ENCODE measurements at places on chromosomes 4 and X. TPM values are rescaled to one million over a fixed set of nuclear protein-coding genes. Genes with fewer than 3 reads are reported as not detected.

PPARGC1A gene
- total RNA-seq, result not detected

DNA sequence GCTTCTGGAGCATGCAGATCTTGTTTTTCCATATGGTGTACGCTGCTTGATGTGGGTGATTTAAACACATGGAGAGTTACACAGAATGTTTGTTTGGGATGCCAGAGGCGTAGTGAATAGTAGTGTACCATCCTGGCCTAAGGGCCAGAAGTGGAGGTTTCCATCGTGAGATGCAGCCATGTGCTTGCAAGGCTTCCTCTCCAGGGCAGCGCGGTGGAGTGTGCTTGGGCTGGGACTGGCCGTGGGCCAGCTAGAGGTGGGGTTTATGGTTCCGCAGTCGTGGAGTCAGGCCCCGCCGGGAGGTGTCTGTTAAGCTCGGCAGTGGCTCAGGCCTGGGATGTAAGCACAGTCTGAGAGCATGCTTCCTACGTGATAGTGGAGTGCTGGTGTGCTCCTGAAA, 14.0 kb downstream of the STOX2 start:
- no peaks in the 10 kb centered on the region for H3K4me1 ChIP-seq
- no peak overlapping the region for H3K4me3 ChIP-seq
- H3K27ac ChIP-seq, result no peak overlapping the region
- no peaks in the 10 kb centered on the region for H3K36me3 ChIP-seq
- DNase-seq, result no peak

MAGEB17 gene
- not detected for total RNA-seq

DOK7 gene
- 7.1 TPM for total RNA-seq

DNA sequence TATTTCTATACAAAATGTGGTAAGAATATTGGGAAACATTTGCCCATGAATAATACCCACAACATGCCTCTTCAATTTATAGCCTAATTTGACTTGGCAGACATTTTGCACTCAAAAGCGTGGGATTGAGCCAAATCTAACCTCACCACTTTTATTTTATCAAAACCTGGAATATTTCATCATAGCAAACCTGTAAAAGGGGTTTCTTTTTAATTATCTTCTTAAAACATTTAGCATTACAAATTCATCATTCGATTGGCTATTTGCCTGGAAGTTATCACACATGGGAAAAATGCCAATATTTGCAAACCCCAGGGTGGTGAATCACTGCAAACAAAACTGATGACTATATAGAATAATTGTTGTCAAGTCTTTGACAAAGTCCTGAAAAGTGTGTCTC, 56.2 kb downstream of the VCX3B start:
- no peaks in the 10 kb centered on the region for H3K27me3 ChIP-seq
- no peak overlapping the region for H3K4me3 ChIP-seq
- H3K4me1 ChIP-seq, result peaks cover 9% of the 10 kb centered on the region
- no peaks in the 10 kb centered on the region for H3K36me3 ChIP-seq
- no peak overlapping the region for H3K27ac ChIP-seq
- no peak for DNase-seq

TBC1D19 gene
- total RNA-seq, result 12.6 TPM

DNA sequence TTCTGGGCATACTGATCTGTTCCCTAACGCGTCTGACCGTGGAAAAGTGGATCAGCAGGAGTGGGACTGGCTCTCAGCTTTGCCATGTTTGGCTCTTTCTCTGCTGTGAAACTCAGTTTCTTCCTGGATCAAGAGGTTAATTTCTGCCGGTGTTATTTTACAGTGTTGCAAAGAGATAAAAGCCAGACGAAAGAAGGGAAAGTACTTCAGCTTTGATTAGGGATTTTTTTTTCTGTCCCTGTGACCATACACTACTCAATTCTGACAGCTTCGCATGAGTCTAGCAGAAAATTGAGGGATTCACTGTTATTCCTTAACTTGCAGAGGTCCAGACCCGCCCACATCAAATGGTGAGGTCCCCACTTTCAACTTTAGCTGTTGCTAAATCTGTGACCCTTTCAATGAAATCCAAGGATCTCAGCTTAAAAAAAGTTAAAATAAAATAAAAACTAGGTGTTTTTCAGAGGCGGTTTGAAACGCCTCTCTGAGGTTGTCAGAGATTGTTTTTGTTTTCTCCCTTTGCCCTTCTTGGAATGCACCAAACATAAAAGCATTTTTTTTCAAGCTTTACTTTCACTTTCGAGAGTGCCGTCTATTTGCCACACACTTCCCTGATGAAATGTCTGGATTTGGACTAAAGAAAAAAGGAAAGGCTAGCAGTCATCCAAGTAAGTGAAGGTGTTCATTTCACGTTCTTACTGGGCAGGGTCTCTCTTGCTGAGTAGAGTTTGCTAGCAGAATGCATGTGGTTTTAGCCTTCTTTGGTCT, at the start of gene TLR3:
Gene TLR3, plus strand, starts transcription at position 576 of the 768 bp plus-strand sequence. CDS start 7,464 bp downstream, outside the sequence.
- no peak within 1 kb of the TSS for H3K27ac ChIP-seq
- peak within 1 kb of the TSS; percentile 60 for H3K4me3 ChIP-seq
- H3K4me1 ChIP-seq, result peaks cover 6% of the 10 kb centered on the region
- H3K27me3 ChIP-seq, result no peaks in the 10 kb centered on the region
- H3K36me3 ChIP-seq, result no peaks in the 10 kb centered on the region

LRPAP1 gene
- 126 TPM for total RNA-seq

Measured in PC-9 (cell line).